HEK293T (cell line): ENCODE measurements at places on chromosomes 1 and 21.

- DNase-seq: no peak
These were observed 209.5 kb downstream of the SMYD3 start for GRCh38 chr1:246297279-246298265.

- peak; percentile 66 for DNase-seq
These were observed 12.1 kb downstream of the FOXD2 start for GRCh38 chr1:47449822-47450552.

- no peak for DNase-seq
These were observed 1.0 kb downstream of the TMEM200B start for GRCh38 chr1:29122682-29123052.

- DNase-seq: no peak
These were observed 76.0 kb upstream of the DPYD start for GRCh38 chr1:97996880-97997279.

- no peak for DNase-seq
These were observed 349.1 kb downstream of the SEC16B start for GRCh38 chr1:177620636-177621190.

GRCh38 chr1:18533259-18533658, 52.5 kb downstream of the KLHDC7A start:
- DNase-seq: no peak

DNA sequence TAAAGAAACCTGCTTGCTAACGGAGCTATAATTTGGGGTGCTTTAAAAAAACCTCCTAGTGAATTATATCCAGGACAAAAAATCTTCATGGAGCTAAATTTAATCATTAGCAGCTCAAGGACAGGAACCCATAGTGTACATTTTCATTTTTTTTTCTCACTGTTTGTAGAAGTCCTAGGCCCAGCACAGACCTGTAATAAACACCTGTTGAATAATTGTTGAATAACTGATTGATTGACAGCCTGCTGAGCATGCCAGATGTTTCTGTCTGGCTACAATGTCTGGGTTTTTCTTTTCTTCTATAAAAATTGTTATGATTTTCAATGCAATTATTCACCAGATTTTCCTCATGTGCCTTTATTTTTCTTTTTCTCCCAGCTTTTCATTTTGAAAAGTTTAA, 10.9 kb upstream of the GALNT2 start:
- DNase-seq: no peak

DNA sequence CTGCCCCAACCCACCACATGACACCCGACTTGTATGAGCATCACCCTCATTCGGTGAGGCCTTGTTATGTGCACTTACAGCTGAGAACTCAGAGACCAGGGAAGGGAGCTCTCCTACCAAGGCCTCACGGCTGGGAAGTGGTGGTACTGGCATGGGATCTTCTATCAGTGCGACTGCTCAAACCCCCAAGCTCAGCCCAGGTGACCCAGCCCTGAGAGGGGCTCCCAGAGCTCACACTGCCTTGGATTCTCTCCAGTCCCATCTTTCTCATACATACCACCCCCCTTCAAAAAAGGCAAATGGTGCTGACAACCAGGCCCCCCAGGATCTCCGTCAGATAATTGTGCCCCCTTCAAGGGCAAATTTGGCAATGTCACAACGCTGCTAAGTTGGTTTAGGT, 777 bp upstream of the PLA2G2F start:
- DNase-seq: no peak
